ENCODE measurements at places on chromosomes 2 and 18.

GRCh38 chr18:24397131-24397693, 412 bp downstream of the OSBPL1A start:
- DNase-seq, result peak; percentile 62

DNA sequence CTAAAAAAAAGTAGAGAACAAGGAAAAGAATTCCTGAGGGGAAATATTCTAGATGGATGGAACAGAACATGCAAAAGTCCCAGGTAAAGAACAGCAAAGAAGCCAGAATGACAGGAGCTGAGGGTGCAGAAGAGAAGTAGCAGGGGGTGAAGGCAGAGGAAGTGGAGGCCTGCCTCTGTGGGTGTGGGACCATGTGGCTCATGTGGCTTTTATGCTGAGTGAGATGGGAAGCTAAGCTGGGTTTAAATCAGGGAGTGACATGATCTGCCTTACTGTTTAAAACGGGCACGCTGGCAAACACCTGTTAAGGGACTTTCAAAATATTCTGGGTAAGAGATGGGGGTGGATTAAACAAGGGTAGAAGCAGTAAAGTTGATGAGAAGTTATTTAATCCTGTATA, 40.0 kb downstream of the GKN2 start:
- DNase-seq, result no peak

GRCh38 chr2:143850084-143850483, 669.8 kb downstream of the ZEB2 start:
- no peak for DNase-seq

GRCh38 chr2:74873678-74874640, 40.0 kb downstream of the HK2 start:
- no peak for DNase-seq

GRCh38 chr2:204608237-204608939, 63.1 kb downstream of the PARD3B start:
- no peak for DNase-seq

DNA sequence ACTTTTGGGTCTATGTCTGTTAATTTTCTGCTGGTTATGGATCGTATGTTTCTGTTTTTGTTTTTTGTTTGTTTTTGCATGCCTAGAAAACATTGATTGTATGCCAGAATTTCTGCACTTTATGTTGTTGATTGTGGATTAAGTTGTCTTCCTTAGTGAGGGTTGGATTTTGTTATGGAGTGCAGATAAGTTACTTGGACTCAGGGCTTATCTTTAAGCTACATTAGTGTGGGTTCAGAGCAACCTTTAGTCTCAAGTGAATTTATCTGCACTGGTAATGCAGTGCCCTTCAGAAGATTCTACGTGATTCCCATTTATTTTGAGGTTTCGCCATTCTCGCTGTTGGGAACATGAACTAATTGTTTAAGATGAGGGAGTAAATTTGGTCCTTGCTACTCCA, 32.9 kb downstream of the UBR3 start:
- DNase-seq, result no peak

DNA sequence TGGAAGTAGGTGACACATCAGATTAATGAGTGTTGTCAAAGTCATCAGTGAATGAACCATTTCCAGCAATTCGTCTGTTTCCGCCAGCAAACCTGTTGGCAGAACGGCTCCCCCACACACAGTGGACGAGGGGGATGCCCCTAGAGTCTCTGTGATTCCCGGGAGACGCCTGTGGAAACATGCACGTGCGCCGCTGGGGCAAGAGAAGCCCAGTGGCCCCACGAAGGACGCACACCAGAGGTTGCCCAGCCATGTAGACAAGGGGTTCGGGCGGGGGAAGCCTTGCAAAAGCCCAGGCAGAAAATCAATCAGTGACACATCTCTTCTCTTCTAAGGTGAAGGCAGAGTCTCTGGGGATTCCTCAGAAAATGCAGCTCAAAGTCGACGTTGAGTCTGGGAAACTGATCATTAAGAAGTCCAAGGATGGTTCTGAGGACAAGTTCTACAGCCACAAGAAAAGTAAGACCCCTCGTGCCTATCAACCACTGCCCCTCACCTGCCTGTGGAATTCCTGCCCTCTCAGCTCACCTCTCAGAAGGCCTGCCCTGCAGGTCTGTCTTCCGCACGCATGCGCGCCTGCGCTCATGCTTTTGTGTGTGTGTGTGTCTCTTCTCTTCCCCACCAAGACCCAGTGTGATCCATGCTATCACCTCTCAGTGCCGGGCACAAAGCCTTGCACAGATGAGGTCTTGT, 87.1 kb downstream of the INPP5D start:
- DNase-seq, result no peak

GRCh38 chr2:149226790-149227189, 103.6 kb upstream of the LYPD6 start:
- no peak for DNase-seq

DNA sequence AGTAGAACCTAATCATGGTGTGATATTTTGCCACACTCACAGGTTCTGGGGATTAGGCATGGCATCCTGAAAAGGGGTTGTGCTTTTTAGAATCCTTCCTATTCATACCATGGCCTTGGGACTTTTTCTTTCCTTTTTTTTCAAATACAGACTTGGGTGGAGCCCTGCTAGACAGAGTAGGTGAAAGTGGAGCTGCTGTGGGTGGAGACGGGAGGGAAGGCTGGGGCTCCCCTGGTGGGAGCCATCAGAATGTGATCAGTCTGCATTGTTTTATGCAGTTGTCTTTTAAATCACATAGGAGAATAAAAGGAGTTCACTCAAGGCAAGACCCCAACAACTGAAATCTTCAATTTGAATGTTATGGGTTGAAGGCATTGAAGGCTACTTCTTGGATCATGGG, 130.2 kb downstream of the VAPA start:
- no peak for DNase-seq

Data from ureter (tissue), 1 donor.